ENCODE measurements at places on chromosomes 16 and 17. TPM values are rescaled to one million over a fixed set of nuclear protein-coding genes. Genes with fewer than 3 reads are reported as not detected.

- DNase-seq, result no peak
These were observed 173.5 kb downstream of the C16orf95 start for GRCh38 chr16:87143661-87144121.

- no peak for DNase-seq
These were observed 382.3 kb downstream of the SLC39A11 start for GRCh38 chr17:72710202-72710601.

GRCh38 chr17:75418531-75418930 is 13.1 kb upstream of the GRB2 start:
- no peak for DNase-seq

GRCh38 chr16:79597277-79598062 is 3.1 kb downstream of the MAF start:
- no peak for DNase-seq

DNA sequence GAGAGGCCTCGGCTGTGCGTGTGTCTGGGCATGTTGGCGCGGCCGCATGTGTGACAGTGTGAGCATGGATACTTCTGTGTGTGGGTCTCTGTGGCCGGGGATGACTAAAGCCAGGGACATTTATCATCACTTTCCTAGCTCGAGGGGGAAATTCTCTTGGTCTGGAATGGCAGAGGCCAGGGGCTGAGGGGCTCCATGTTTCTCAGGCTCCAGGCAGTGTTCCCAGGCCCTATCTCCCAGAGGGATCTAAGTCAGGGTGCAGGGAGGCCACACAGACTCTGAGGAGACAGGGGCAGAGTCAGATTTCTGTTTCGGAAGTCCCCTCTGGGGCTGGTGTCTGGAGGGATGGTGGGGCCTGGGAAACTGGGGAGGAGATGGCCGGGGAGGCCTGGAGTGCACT is 23.7 kb upstream of the SPNS2 start:
- DNase-seq, result no peak

- no peak for DNase-seq
These were observed 45.1 kb downstream of the RGS9 start for GRCh38 chr17:65182233-65182632.

DNA sequence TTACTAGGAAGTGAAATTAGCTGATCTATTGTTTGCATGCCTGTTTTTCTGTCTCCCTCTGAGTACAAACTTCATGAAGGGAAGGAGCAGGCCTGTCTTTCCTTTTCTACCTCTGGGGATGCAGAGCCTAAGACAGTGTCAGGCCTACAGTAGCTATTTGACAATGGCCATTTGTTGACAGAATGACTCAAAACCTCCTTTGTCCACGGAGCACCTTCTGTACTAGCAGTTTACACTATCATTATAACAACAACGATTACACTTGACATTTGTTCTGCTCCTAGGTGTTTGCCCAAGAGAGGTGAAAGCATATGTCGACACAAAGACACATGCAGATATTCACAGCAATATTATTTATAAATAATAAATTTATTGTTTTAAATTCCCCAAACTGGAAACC is 132.3 kb upstream of the IRX3 start:
- DNase-seq, result no peak

DNA sequence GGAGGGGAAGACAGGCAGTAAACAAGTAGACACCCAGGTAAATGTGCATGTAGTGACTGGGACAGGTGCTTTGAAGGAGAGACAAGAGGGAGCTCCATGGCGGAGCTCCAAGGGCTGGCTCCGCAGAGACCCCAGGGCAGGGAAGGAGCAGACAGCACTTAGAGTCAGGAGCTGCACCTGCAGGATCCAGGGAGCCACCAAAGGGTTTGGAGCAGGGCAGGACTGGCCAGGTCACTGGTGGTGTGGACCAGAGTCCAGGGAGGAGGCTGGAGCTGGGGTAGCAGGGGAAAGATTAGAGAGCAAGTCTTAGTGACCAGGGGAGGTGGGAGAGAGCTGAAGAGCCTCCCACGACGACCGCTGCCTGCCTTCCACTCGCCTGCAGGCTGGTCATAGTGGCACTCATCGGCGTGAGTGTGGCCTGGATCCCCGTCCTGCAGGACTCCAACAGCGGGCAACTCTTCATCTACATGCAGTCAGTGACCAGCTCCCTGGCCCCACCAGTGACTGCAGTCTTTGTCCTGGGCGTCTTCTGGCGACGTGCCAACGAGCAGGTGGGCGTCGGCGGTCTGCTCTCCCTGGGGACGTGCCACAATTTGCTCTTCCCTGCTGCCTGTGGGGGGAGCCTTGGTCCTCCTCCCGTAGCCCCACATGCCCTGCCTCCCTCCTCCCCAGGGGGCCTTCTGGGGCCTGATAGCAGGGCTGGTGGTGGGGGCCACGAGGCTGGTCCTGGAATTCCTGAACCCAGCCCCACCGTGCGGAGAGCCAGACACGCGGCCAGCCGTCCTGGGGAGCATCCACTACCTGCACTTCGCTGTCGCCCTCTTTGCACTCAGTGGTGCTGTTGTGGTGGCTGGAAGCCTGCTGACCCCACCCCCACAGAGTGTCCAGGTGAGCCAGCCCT is 14.7 kb upstream of the FAM83G start:
- no peak for DNase-seq

- DNase-seq, result no peak
These were observed 228.2 kb downstream of the SOX9 start for GRCh38 chr17:72349011-72349410.

DNA sequence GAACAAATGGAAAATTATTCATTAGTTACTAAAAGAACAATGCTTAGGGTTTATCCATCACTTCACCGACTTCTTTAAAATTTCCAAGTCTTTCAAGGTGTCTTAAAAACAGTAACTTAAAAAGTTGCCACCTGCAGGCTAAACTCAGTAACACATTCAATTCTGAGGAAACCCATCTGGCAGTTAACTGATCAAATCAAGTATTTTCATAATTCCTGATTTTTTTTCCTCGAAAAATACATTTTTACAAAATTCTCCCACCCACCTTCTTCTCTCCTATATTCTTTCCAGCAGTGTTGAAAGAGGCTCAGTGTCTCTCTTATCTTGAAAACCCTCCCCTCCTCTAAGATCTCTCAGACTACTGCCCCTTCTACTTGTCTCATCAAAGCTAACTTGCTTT is 29.9 kb downstream of the PARN start:
- peak; percentile 47 for DNase-seq

The KCNJ18 gene
- total RNA-seq, result not detected

DNA sequence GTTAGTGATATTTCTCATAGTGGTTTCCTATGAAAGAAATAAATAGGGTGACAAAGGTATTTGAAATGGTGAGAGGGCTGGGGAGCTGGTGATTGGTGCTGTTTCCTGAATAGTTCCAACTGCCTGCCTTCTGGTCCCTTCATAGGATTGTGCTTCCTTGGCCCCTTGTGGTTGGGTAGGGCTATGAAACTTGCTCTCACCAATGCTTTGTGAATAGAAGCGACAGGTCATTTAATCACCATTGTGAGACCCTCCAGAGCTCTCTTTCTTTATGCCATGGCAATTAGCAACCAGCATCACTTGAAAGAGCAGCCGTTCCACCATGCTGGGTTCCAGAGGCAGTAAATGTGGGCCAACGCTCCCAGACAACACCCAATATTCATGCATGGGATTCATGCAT is 23.7 kb upstream of the WWOX start:
- DNase-seq, result no peak

DNA sequence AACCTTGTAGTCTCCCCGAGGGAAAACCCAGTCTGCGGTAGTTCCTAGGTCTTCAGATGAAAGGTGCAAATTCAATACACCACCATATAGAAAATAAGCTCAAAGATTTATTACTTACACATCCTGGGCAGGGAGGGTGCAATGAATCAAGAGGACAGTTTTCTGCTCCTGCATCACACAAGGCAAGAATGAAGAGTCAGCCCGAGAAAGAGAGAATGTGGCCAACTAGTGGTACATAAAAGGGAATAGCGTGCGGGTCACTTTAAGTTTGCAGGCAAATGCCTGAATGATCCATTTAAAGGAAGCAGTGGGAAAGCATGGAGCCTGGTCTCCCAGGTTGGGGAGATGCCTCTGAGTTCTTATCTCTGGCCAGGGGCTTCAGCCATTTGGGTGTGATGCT is 403.4 kb downstream of the GRIN2A start:
- DNase-seq, result no peak

- DNase-seq, result peak; percentile 87
These were observed at the start of gene ADORA2B for GRCh38 chr17:15944759-15945526. TSS of gene ADORA2B (plus strand) at chr17:15945130. CDS start at chr17:15945249, 119 bp downstream.

The SNN gene
- total RNA-seq, result 24.4 TPM

DNA sequence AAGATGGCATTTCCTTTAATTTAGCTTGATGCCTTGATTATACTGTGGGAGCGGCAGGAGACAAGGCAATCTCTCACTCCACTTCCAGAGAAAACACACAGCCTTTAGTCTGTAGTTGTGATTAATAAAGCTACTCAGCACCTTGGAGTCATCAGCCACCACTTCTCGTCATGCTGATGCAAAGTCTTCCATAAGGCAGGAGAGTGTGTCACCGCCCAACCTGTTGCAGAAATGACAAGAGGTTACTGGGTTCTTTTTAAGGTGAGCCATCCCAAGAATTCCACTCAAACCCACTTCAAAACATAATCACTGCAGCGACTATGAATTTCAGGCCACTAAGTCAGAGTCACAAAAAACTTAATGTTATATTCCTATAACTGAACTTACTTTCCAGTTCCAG is 223.9 kb upstream of the TOX3 start:
- DNase-seq, result no peak

DNA sequence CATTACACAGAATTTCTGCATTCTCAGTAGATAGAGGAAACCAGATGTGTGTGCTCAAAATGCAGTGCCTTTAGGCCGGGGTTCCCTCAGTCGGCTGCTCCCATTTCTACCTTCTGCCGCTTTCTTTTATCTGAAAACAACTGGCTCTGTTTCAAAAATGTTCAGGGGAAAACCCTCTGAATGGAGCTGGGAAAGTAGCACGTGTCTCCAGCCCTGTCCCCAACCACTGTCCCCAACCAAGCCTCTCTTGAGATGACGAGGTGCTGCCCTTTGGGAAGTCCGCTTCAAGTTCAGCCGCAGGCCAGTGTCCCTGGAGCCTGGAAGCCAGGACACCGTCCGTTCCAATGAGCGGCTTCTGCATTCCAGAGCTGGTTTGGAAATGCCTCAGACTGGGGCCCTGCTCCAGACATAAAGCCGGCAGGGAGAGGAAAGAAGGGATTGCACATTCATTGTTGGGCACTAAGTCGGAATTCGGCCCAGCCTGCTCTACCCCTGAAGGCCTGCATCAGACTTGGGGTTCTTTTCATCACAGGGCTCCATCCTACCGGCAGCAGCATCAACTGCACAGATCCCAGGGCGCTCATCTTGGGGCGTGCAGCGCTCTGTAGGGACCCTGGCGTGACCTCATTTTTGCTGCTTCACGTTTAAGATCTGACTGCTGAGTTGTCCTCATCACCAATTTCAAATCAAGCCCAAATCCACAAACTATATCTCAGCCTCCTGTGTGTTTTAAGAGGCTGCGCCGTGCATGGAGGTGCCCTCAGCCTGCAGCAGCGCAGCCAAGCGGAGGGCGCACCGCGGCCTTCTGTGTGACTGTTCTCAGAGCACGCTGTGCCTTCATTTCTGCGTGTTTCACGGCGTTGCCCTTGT is 111.3 kb downstream of the BANP start:
- DNase-seq, result no peak

Data from lung microvascular endothelial cell (primary cell).